ENCODE measurements at places on chromosomes 1 and 21.

DNA sequence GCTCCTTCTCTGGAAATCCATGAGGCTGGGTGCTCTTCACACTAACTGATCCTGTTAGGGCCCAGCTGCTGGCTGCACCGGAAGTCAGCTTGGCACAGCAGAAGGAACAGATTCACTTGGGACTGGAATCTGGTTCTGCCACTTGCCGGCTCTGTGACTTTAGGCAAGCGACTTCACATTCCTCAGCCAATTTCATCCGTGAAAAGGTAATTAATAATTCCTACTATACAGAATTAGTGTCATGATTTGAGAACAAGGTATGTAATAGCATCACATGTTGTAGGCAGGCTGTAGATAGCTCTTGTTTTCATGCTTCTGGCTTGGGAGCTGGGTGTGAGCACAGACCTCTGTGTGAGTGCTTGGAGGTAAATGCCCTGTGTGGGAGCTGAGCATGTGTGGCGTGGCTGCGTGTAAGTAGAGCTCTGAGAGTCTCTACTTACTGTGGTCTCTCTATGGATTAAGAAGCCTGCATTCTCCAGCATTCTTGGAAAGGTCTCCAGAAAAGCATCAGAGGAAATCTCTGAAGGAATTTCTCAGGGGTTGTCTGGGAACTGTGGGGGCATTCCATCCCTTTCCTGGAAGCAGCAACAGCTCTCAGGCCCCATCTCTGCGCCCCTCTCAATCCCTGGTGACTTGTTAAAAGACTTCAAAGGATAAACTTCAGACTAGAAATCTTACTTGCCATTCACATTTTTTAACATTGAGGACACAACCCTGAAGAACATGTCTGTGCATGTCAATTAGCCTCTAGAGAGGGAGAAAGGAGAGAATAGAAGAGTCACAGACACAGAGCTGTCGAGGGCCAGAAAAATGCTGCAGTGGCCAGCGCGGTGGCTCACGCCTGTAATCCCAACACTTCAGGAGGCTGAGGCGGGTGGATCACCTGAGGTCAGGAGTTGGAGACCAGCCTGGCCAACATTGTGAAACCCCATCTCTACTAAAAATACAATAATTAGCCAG, 47.7 kb upstream of the PPM1J start:
- DNase-seq: no peak

DNA sequence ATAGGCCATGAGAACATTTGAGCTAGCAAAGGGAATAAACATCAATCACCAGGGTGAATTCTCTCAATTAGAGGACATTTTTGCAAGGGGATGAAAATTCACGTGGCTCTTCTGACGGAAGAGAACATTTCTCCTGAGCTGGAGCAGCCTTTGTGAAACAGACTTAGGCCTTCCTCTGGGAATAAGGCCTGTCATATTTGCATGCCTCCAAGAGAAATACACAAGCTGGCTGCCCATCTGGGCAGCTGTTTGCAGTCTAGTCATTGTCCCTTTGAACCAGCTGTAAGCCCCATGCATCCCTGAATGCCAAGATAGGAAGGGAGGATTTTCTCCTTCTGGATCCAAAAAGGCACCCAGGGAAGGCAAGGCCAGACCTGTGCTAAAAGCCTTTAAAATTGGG, 5.5 kb downstream of the LEMD1 start:
- DNase-seq: no peak

DNA sequence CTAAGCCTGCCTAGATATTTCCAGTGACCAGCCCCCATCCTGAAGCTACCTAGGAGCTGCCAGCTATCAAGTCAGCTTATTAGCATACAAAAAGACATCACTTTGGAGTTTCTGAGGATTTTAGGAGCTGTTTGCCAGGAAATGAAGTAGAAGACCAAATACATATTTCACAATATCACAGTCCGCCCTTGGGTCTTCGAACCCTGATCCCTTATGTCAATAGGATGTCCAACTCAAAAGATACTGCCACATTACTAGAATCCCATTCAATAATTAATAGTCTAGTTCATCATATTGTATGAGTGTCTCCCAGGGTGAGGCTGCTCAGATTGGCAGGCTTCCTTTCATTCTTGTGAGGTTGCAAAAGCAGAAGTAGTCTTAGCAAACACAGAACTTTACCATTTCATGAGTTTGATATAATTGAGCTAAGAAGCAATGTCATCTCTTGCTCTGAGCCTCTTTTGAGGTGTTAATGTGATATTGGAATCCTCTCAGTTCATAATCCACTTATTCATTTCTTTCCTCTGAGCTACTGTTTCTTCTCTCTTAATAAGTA, 13.6 kb downstream of the IPO9 start:
- DNase-seq: no peak

DNA sequence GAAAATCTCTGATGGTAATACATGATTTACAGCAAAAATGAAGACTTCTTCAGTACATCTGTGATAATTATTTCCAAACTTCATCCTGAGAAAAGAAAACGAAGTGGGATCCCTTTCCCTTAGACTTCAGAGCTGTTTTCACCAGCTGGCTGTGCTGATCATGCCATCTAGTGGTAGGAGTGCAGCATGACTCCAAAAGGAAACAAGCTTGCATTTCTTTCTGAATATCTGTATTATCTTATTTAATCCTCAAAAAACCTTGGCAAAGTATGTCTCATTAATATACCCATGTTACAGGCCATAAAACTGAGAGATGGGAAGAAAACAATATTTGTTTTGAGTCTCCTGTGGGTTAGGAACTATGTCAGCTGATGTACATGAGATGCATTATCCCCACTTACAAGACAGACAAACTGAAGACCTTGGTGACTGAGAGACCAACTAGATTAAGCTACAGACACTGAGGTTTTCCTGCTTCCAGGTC, 9.8 kb upstream of the GJA8 start:
- DNase-seq: peak; percentile 62

DNA sequence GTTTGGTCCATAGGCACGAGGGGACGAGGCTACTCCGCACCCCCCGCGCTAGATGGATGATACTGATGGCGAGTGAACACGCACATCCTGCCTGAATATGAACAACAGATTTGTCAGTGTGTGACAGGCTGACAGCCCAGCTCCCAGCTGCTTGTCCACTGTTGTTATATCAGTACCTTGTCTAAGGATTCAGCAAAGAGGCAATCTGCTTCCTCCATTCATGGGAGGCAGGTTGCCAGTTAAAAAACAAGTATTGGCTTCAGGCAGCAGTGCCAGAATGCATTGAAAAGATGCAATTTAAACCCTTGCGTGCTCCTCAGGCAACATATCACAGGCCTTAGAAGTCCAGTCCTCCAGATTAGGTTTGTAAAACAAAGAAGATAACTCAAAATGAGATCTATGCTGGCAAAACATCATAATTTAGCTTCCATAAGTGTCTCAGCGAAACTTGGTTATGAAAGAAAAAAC, 223.3 kb downstream of the GPATCH2 start:
- DNase-seq: no peak

GRCh38 chr1:226702318-226702956, 36.6 kb downstream of the ITPKB start:
- DNase-seq: no peak

GRCh38 chr1:111742938-111743549, 3.8 kb upstream of the INKA2 start:
- no peak for DNase-seq

DNA sequence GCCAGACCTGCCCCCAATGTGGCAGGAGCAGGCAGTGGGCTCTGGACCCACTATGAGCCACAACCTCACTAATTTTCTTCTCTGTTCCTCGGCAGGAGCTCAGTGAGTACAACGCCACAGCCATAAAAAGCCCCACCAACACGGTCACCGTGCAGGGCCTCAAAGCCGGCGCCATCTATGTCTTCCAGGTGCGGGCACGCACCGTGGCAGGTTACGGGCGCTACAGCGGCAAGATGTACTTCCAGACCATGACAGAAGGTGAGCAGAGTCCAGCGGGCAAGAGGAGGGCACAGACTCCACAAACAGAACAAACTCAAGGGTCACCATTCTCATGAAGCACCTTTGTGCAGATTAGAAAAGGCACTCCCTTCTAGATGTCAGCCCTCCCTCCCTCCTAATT, 79.9 kb downstream of the LACTBL1 start:
- no peak for DNase-seq

GRCh38 chr1:97976801-97977200, 56.0 kb upstream of the DPYD start:
- DNase-seq: no peak

DNA sequence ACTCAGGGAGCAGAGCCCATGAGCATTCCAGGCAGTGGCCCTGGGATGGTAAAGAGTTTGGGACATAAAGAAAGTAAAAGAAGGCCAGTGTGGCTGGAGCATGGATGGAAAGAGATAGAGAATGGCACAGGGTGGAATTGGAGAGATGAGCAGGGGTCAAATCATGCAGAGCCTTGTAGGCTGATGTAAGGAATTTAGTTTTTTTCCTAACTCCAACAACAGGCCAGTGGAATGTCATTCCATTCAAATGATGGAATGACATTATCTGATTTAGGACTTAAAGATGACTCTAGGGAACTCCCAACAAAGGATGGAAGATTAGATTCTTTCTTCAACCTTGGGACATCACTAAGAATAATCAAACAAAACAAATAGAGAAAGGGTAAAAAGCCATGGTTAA, 12.8 kb upstream of the S100A2 start:
- DNase-seq: no peak

DNA sequence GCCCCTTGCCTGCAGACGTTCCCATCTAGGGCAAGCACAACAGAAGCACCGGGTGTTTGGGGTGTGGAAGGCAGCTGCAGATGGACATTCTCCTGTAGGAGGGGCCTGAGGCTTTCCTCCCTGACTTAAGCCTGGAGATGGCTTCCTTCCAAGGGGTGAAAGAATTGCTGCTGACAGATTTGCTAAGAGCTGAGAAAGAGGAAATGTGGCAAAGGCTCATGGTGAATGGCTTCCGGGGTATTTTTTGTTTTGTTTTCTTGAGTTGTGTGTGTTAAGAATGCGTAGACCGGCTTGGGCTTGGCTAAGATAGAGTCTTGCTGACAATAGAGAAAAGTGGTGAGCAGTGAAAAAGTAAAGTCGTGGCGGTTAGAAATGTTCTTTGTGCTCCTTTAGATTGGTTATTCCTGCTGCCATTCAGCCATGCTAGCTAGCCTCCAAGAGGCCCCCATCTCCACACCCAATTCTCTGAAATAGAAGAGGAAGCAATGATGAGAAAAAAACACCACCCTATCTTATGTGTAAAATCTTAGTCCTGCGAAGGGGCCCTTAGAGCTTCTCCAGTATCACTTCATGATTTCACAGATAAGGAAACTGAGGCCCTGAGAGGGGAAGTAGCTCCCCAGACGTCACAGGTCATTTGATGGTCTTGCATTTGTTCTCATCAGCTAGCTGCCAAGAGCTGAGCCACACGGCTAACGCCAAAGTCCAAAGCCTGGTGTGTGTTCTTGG, 36.9 kb downstream of the EIF2D start:
- no peak for DNase-seq

DNA sequence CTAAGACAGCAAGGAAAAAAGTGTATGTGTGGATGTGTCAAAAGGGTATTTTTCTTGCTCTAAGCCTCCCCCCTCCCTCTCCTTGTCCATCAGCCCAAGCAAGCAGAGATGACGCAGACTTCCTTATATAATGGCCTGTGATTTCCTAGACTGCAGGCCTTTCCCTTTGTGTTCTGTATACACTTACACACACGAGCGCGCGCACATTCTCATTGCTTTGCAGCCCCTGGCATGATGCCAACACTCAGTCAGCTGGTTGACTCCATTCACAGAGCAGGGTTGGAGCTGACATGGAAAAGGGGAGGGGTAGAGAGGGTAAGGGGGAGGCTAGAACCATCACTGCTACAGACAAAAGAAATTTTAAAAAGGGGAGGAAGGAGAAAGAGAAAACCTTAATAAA, 41.8 kb downstream of the GATAD2B start:
- DNase-seq: peak; percentile 62

DNA sequence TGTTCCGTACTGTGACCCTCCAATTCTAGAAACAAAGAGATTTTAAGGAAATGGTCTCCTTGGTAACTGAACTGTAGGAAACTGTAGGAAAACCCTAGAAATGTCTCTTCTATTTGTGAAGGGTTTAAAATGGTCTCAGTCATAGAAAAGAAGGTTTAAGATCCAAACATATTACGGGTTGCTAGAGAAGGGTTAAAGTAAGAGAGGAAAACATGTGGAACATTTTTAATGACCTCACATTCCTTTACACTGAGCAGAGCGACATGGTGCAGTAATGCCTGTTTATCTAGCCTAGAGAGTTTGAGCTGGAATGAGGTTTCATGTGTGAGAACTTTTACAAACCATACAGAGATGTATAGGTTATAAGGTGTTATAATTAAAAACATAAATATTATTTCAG, 36.9 kb upstream of the C1orf105 start:
- no peak for DNase-seq

DNA sequence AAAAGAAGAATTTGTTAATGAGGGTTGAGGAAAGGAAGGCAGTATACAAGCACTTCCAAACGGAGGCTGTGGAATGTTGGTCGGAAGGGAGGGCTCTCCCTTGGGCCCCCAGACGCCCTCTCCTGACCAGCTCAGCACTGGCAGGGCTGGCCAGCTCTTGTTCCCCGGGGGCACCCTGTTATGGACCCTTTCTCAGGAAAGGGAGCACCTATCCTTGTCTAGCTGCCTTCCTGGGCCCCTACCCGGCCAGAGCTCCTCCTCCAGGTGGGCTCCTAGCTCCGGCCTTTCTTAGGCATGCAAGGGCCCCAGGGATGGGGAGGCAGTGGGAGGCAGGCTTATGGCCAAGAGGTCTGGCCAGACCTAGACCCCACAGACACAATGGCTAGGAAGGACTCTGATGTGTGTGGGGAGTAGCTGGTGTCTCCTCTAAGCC, 926 bp downstream of the BLACAT1 start:
- no peak for DNase-seq

GRCh38 chr1:85629532-85629920, 49.0 kb downstream of the CCN1 start:
- no peak for DNase-seq

GRCh38 chr1:37410815-37411214, 63.6 kb upstream of the ZC3H12A start:
- no peak for DNase-seq

DNA sequence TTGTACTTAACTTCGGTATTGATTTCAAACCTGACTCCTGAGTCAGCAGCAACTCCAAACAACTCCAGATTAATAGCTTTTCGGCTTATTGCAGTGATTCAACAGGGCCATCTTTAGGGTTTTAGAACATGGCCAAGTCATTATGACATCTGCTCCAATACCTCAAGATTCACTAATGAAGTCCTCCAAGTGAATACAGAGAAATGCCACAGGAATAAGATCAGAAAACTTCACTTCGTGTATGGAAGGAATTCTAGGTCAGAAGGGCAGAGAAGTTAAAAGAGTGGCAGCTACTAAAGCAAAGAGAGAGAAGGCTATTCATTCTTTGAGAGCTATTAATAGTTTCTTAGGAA, 7.6 kb upstream of the C1orf116 start:
- no peak for DNase-seq

DNA sequence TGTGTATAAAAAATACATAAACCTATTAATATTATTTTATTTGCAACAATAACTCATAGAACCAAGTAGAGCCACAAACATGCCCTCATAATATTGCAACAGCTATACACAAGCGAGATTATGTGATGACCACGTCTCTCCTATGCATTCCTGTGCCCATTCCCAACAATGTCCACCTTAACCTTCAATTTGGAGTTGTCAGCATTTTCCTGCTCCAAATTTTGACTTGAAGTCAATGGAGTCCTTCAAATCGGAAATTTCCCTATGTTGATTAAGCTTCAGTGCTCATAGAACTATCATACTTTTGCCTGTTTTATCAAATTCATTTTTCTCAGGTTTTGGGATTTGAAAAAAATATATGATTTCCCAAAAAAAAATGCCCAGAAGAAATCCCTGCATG, 27.4 kb upstream of the FAM20B start:
- DNase-seq: no peak
